ENCODE measurements at places on chromosomes 3 and 15.

DNA sequence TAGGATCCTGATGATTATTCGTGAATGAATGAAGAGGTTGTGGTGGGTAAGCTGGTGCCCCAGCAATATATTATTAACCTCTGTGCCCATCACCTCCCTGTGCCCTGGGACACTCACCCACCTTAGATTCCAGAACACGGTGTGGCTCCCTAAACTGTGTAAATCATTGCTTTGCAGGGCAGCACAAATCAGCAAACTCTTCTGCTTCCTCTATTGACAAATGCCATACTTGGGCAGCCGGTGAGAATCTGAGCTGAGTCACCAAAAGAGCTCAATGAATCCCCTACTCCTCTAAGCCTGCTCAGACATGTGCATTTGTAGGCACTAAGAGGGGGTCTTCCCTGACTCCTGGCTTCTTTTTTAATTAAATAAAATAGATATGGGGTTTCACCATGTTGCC is 15.7 kb downstream of the UQCC5 start:
- no peak for DNase-seq

DNA sequence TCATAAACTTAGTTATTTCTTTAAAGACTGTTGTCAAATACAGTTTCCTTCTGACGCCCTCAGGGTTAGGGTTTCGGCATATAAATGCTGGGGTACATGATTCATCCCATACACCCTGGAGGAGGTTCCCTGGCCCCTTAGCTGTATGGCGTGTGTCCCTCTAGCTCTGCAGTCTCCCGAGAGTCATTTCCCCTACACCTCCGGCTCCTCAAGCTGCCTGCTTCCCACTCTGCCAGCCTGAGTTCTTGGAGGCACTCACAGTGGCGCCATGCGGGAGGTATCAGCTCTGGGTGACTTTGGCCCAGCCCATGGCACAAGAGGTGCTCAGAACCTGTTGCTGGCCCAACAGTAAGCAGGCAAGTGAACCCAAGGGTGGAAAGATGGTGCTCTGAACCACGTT is 70.2 kb upstream of the TRPM1 start:
- no peak for DNase-seq

- no peak for DNase-seq
These were observed 88.3 kb downstream of the ATP10A start for GRCh38 chr15:25774871-25775270.

DNA sequence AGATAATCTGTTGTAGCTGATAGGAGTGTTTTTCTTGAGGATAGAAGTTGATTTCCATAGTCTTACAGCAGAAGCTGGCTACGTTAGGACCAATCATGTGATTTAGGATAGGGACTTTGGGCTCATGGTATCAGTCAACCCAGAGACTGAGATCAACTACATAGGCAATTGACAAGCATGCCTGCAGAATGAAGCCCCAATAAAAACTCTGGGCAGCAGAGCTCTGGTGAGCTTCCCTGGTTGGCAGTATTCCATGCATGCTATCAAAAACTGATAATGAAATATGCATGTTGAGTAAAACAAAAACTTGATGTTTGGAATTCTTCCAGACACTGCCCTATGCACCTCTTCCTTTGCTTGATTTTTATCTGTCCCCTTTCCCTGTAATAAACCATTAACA is 38.0 kb downstream of the SUCNR1 start:
- DNase-seq = no peak

- DNase-seq = no peak
These were observed 132.0 kb upstream of the TGFBR2 start for GRCh38 chr3:30474371-30474770.

GRCh38 chr3:89332793-89333192 is 225.4 kb downstream of the EPHA3 start:
- no peak for DNase-seq

GRCh38 chr3:128559486-128560225 is 66.7 kb upstream of the GATA2 start:
- DNase-seq = no peak

DNA sequence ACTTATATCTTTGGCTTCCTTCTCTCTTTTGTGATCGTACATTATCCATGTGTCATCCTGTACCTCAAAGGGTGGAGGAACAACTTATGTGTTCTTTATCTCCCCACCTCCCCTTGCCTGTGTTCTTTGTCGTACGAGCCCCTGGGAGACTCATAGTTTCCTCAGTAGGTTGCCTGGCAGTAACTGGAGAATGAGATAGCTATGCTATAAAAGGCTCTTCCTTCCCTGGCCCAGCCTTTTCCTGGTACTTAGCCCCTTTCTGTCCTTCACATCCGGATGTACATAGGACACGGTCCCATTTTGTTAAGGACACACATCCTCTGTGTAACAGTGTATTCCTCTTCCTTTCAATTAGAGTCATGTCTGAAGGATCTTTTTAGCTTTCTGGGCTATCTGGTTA is 32.1 kb downstream of the PLCL2 start:
- DNase-seq = no peak

- DNase-seq = no peak
These were observed 203.9 kb downstream of the MINAR1 start for GRCh38 chr15:79635897-79636561.

DNA sequence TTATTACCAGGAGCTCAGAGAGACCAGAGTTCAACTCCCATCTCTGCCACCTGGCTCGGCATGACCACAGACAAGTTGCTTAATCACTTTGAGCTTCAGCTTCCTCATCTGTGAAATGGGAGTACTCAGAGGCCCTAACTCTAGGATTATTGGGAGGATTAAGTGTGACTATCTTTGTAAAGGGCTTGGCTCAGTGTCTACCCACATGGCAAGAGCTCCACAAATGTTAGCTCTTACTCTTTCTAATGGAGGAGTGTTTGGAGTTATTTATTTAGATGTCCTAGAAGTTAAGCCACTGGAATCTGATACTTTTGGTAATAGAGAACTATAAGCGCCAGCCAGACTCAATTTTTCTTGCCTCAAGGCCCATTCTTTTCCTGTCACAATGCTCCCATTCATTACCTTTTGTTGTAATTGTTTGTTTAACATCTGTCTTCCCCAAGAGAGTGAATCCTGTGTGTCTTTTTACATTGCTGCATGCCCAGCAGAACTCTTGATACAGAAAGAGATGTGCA is 12.3 kb upstream of the LMCD1 start:
- DNase-seq = no peak

DNA sequence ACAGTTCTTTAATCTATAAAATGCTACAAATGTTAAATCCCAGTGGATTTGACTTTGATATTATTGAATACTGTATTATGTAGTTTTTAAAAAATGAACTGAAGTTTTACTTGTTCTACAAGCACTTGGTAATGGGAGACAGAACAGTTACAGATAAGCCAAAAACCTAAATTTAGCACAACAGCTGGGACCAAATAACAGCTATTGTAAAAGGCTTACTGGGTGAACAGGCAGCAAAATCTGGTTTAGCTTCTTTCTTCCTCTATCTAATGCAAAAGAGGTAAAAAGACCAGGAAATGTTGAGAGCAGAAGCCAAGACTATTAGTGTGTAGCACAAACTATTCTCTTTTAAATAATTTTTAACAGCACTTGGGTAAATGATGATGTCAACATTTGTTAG is 1.6 kb upstream of the ATOSA start:
- DNase-seq = no peak

- peak; percentile 35 for DNase-seq
These were observed 5.4 kb upstream of the ACP3 start for GRCh38 chr3:132311841-132312240.

DNA sequence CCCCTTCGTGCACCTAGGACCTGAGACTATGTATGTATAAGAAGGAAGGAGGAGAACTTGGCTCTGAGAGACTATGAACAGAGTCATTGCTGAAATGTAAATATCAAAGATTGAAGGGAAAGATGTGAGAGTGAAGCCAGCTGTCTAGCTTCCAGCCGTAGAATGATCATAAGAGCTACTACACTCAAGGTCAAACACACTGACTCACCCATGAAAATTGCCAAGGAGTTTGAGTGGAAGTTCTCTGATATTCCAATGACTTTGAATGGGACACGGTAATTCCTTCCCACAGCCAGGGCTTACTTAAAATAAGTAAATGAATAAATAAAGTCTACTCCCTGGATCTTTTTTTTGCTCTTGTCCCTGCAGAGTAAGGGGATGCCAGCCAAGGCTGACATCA is 398.9 kb upstream of the TPRG1 start:
- DNase-seq = no peak

DNA sequence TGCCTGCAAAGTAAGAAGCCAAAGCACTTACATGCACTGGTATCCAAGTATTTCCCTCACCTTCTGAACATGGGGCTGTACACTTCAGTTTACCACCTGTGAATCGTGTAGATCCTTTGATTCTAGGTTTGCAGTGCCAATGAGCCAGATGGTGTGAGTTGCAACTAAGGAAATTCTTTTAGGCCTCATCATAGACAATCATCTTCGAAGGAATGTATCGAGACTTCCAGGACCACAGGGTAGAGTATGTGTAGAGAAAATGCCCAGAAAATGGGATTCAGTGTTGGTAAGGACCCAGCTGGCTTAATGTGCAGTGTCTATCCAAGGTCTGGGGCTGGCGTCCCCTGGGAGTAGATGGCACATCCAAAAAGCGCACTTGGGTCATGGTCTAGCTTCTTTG is 323.2 kb upstream of the TPM1 start:
- no peak for DNase-seq

GRCh38 chr3:196049653-196050052 is 32.2 kb downstream of the TFRC start:
- no peak for DNase-seq

DNA sequence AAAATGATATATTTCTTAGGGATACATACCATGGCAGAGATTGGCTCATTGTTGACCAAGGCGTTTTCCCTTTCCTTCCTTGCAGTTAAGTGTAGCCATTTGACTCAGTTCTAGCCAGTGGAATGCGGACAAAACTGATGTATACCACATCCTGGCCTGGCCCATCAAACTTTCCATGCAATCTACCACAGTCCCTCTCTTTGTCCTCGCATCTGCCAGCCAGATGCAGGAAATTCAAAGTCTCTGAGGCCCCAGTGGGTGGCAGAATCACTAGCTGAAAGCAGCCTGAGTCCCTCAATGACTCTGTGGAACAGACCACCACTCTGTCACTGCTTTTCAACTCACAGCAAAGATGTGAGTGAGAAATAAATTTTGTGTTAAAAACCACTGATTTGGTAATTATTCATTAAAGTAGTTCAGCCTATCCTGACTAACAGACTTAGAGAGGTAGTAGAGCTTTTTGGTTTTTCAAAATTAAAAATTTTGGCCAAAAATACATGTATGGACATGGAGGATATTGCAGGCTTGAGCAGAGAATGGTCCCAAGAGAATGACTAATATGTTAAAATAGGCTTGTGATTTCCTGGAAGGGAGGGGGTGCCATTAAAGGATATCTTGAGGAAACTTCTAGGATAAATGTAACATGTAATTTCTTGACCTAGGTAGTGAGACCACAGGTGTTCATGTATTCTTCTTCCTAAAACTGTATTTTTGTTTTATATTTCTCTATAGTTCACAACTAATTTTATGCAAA is 10.9 kb downstream of the LRRFIP2 start:
- peak; percentile 94 for DNase-seq

GRCh38 chr3:74214286-74214685 is 400.2 kb downstream of the CNTN3 start:
- DNase-seq = no peak

GRCh38 chr3:42127226-42127625 is 36.1 kb downstream of the TRAK1 start:
- DNase-seq = no peak
